ENCODE measurements at places on chromosomes 12 and 14.

- DNase-seq: no peak
- H3K36me3 ChIP-seq: no peaks in the 10 kb centered on the region
- peaks cover 45% of the 10 kb centered on the region for H3K4me1 ChIP-seq
- no peaks in the 10 kb centered on the region for H3K27me3 ChIP-seq
- peak overlapping the region; percentile 97 for H3K4me3 ChIP-seq
Observed at GRCh38 chr12:64611341-64612284, 1.3 kb downstream of the RASSF3 start.

DNA sequence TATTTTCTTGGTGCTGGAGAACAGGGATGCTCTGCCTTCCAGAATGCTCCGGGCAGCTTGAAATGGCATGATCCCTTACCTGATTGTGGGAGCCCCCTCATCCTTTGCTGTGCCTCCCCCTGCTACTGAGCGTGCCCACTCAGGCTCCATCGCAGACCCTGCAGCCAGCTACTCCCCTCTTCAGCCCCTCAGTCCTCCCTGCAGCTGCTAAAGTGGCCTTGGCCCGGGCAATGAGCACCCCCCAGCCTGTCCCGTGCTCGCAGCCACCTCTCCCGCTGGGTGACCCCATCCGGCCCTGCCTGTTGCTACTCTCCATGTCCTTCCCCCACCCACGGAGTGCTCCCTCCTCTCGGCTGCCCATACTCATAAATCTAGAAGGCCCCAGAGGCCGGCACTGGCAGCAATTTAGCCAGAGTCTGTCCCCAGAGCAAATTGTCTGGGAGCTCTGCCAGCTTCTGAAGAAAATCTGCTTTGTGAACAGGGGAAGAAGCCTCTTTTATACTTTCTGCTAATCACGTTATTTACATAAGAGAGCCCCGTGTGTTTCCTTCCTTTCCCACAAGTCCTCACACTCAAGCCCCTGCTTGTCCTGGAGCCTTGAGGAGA is 143.7 kb upstream of the FRMD6 start:
- no peaks in the 10 kb centered on the region for H3K36me3 ChIP-seq
- H3K4me3 ChIP-seq: no peak overlapping the region
- DNase-seq: peak; percentile 4
- H3K27me3 ChIP-seq: no peaks in the 10 kb centered on the region
- H3K27ac ChIP-seq: no peak overlapping the region

- no peaks in the 10 kb centered on the region for H3K4me1 ChIP-seq
- no peaks in the 10 kb centered on the region for H3K36me3 ChIP-seq
- H3K4me3 ChIP-seq: no peak overlapping the region
- no peak for DNase-seq
- H3K27ac ChIP-seq: no peak overlapping the region
- H3K27me3 ChIP-seq: no peaks in the 10 kb centered on the region
Observed at GRCh38 chr14:98961191-98961590, 310.8 kb downstream of the BCL11B start.

DNA sequence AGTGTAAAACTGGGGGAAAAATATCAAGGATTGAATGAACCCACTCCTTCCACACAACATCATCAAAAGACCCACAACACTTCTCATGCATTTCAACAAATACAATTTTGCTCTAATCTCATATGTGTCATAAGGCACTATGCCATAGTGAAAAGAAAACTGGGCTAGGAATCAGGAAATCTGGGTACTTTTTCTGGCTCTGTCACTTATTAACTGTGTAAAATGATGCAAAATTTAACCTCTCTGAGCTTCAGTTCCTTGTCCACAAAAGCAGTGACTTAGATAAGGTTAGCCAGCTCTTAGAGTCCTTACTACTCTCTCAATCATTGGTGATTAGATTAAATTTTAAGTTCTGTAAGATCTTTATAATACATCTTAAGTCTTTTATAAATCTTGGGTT is 250.5 kb upstream of the SOX5 start:
- no peak overlapping the region for H3K4me3 ChIP-seq
- H3K4me1 ChIP-seq: no peaks in the 10 kb centered on the region
- H3K36me3 ChIP-seq: no peaks in the 10 kb centered on the region
- no peak for DNase-seq

GRCh38 chr14:61889914-61890351 is 127.7 kb downstream of the SNAPC1 start:
- H3K4me1 ChIP-seq: no peaks in the 10 kb centered on the region
- DNase-seq: peak; percentile 5
- H3K36me3 ChIP-seq: no peaks in the 10 kb centered on the region
- H3K27me3 ChIP-seq: peaks cover 3% of the 10 kb centered on the region

GRCh38 chr14:23148591-23149249 is 29.7 kb upstream of the CEBPE start:
- no peaks in the 10 kb centered on the region for H3K4me1 ChIP-seq
- H3K27ac ChIP-seq: no peak overlapping the region
- H3K27me3 ChIP-seq: no peaks in the 10 kb centered on the region
- no peak for DNase-seq
- no peak overlapping the region for H3K4me3 ChIP-seq
- no peaks in the 10 kb centered on the region for H3K36me3 ChIP-seq

DNA sequence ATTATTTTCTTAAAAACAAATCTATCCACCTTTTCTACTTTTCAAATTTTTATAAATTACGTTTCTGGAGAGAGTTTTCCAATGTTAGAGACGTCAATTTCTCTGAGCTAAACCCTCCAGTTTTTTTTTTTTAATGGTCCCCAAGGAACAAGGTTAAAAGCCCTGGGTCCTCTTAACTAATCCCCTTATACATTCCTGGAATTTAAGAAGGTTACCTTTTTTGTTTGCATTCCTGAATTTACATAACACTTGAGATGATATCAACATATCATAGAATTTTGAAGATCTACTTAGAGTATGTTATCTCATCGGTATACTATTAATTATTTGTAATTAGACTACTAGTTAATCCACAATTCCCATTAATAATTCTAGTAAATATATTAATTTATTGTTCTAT is 662.2 kb upstream of the LRFN5 start:
- H3K27ac ChIP-seq: no peak overlapping the region
- H3K36me3 ChIP-seq: no peaks in the 10 kb centered on the region
- H3K4me1 ChIP-seq: no peaks in the 10 kb centered on the region
- no peaks in the 10 kb centered on the region for H3K27me3 ChIP-seq

- no peak overlapping the region for H3K27ac ChIP-seq
- H3K4me1 ChIP-seq: peaks cover 8% of the 10 kb centered on the region
- DNase-seq: no peak
- no peaks in the 10 kb centered on the region for H3K27me3 ChIP-seq
Observed at GRCh38 chr12:89540586-89540985, 14.7 kb upstream of the POC1B start.

- H3K4me3 ChIP-seq: no peak overlapping the region
- H3K36me3 ChIP-seq: no peaks in the 10 kb centered on the region
- H3K4me1 ChIP-seq: no peaks in the 10 kb centered on the region
- peak; percentile 92 for DNase-seq
- H3K27ac ChIP-seq: no peak overlapping the region
Observed at GRCh38 chr12:66087365-66087943, 43.1 kb downstream of the LLPH start.

- peaks cover 23% of the 10 kb centered on the region for H3K4me1 ChIP-seq
- H3K27ac ChIP-seq: no peak overlapping the region
- DNase-seq: no peak
- no peaks in the 10 kb centered on the region for H3K36me3 ChIP-seq
- no peak overlapping the region for H3K4me3 ChIP-seq
Observed at GRCh38 chr12:67391034-67391433, 121.9 kb downstream of the CAND1 start.

GRCh38 chr14:32372154-32372553 is 43.1 kb downstream of the AKAP6 start:
- no peak overlapping the region for H3K27ac ChIP-seq
- no peak overlapping the region for H3K4me3 ChIP-seq
- no peaks in the 10 kb centered on the region for H3K4me1 ChIP-seq
- no peak for DNase-seq
- no peaks in the 10 kb centered on the region for H3K36me3 ChIP-seq

GRCh38 chr12:121822393-121823100 is 18.7 kb downstream of the SETD1B start:
- H3K4me1 ChIP-seq: no peaks in the 10 kb centered on the region
- H3K27ac ChIP-seq: no peak overlapping the region
- H3K4me3 ChIP-seq: no peak overlapping the region
- DNase-seq: no peak
- peaks cover 78% of the 10 kb centered on the region for H3K36me3 ChIP-seq
- H3K27me3 ChIP-seq: no peaks in the 10 kb centered on the region

DNA sequence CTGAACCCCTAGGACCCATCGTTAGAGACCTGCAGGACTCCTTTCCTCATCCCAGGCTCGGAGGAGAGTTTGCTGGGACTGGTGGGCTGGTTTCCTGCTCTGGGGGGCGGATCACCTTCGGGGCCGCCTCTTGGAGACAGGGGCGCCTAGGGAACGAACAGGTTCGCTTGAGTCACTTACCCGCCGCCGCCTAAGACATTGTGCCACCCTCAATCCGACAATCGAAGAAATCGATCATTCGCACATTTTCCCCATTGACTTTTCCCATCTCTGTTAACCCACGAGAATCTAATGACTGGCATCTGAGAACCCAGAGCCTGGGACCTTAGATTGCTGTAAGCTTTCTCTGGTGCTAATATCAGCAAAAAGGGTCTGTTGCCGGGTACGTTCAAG is 322 bp downstream of the SLC39A9 start:
- H3K27ac ChIP-seq: peak overlapping the region; percentile 95
- H3K4me1 ChIP-seq: peaks cover 37% of the 10 kb centered on the region

DNA sequence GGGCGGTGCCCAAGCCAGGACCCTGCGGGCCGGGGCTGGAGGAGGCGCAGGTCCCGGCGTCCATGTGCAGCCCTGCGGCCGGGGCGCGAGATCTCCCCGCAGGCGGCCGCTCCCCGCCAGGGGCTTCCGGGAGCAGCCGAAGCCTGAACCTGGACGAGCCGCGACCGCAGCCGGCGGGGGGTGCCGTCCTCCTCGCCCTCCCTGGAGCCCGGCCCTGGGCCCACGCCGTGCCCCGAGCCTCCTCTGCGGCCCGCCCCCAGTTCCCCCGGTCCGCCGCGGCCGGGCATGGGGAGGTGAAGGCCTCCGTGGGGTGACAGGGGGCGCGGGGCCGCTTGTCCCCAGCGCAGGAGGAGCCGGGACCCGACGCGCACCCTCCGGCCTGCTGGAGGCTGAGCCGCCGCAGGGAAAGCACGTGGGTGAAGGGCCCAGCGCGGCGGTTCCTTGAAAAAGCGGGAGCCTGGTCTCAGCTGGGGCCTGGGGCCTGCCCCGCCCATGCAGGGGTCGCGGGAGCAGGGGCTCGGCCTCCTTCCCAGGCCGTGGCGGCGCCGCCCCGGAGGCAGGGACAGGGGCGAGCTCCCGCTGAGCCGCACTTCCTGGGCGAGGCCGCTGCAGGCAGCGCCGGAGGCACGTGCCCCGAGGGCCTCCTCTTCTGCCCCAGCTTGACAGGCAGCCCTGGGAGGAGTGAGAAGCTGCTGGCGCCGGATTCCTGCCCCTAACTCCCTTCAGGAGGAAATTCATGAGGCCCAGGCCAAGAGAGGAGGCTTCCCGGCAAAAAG is 55.6 kb upstream of the PPP2R5C start:
- H3K4me1 ChIP-seq: no peaks in the 10 kb centered on the region
- H3K27ac ChIP-seq: no peak overlapping the region
- H3K27me3 ChIP-seq: peaks cover 71% of the 10 kb centered on the region
- H3K36me3 ChIP-seq: no peaks in the 10 kb centered on the region
- peak; percentile 46 for DNase-seq

GRCh38 chr12:50215033-50215432 is 47.9 kb upstream of the CERS5 start:
- H3K4me3 ChIP-seq: no peak overlapping the region
- peaks cover 4% of the 10 kb centered on the region for H3K36me3 ChIP-seq
- no peak overlapping the region for H3K27ac ChIP-seq
- H3K27me3 ChIP-seq: no peaks in the 10 kb centered on the region
- no peak for DNase-seq
- H3K4me1 ChIP-seq: no peaks in the 10 kb centered on the region

DNA sequence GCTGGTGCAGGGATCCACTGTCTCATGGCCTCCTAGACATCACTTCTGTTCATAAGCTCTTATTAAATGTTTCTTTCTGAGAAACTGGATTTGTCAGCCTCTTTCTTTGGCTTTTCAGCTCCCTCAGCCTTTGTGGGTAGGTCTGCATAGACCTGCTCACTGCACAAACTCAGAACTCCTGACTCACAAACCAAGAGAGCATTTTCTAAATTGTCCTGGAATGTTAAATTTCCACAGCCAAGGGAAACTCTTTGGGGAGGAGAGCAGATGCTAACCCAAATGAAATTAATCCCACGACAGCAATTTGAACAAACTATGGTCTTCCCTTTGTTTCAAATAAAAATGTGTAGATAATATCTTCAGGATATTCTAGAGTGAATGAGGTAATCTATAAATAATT is 19.5 kb upstream of the CERS5 start:
- H3K4me3 ChIP-seq: no peak overlapping the region
- H3K27me3 ChIP-seq: no peaks in the 10 kb centered on the region
- no peak for DNase-seq
- peaks cover 16% of the 10 kb centered on the region for H3K36me3 ChIP-seq
- no peaks in the 10 kb centered on the region for H3K4me1 ChIP-seq
